ENCODE measurements at places on chromosomes 16 and 17.

DNA sequence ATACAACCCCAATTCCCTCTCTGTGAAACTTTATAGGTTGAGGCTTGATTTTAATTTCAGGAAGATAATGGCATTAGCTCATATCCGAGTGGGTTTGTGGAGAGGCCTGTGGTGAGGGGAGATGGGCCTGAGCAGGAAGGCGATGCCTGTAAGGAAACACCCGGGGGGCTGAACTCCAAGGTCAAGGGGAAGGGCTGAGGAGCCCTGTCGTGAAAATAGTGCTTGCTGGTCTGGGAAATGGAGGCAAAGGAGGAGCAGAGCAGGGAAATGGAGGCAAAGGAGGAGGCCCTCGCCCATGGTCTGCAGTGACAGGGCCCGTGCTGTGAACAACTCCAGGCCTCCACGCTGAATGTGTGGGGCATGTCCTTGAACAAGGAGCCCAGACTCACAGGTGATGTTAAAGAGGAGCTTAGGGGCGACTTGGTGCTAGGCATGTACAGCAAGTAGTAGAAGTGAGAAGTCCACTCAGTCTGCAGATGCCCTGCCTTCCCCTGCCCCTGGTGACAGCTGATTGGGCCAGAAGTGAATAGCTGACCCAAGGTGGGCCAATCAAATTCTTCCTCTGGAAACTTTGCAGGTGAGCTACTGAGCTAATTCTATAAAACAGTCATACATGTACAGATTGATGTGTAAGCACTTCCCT is 38.1 kb downstream of the MRPS23 start:
- DNase-seq = no peak

DNA sequence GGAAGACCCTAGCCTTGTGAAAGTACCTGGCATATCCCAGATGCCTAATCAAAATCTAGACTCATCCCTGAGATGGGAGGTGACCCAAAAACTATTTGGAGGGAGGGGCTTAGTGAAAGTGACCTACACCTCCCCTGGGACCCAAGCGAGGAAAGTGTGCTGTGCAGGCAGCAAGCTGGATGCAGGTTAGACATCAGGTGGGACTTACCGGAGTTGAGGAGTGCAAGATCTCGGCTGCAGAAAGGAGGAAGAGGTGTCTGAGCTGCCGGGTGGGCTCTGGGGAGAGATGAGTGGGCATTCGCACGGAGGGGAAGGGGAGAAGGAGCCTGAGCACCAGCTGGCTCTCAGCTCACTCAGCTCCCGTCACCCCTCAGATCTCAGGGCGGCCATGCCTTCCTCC is 10.3 kb upstream of the SBK1 start:
- no peak for DNase-seq

DNA sequence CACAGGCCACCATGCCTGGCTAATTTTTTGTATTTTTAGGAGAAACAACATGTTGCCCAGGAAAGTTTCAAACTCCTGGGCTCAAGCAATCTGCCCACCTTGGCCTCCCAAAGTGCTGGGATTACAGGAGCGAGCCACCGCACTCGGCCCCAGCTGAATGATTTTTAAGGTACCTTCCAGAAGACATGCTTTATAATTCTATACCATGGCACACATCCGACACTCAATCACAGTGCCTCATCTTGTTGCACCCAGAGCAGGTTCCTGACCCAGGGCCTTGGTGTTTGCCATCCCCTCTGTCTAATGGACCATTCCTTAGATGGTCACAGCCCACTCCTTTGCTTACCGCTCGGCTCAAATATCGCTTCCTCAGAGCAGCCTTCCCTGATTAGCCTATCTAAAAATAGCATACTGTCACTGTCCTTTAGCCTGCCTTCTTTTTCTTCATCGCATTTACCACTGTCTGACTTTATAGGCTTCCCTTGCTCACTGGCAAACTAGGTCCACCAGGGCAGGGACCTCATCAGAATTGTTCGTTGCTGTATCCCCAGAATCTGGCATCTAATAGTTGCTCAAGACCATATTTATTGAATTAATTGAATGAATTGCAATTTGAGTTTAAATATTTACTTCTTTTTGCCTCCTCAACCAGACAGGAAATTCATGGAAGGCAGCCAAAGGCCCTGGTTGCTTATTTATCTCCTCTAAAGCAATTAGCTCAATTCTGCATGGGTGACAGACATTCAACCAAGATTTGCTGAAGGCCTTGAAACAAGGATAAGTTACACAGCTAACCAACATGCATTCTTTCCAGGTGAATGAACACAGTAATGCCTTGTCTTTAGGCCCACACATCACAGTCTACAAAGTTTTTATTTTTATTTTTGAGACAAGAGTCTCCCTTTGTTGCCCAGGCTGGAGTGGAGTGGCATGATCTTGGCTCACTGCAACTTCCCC is 6.3 kb upstream of the TENT4B start:
- no peak for DNase-seq

DNA sequence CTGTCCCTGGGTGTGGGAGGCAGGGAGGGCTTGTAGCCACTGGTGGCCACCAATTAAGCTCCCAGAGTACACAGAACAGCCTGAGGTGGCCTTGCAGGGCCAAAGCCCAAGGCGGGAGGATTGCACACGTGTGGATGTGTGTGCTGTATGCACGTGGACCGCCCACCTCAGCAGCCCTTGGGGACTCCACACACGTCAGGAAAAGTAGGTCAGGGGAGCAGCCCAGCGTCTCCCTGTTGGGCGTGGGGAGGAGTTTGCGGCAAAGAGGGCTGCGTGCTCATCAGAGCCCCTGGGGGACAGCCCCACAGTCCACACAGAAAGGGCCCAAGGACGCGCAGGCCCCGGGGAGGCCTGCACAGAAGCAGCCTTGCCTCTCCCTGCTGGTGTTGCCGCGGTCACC is 19.6 kb downstream of the SBK1 start:
- no peak for DNase-seq

GRCh38 chr17:10516065-10516464 is 2.3 kb downstream of the MYH1 start:
- DNase-seq = no peak

- no peak for DNase-seq
Measured at GRCh38 chr17:80789356-80789902, 202.2 kb upstream of the CHMP6 start.

DNA sequence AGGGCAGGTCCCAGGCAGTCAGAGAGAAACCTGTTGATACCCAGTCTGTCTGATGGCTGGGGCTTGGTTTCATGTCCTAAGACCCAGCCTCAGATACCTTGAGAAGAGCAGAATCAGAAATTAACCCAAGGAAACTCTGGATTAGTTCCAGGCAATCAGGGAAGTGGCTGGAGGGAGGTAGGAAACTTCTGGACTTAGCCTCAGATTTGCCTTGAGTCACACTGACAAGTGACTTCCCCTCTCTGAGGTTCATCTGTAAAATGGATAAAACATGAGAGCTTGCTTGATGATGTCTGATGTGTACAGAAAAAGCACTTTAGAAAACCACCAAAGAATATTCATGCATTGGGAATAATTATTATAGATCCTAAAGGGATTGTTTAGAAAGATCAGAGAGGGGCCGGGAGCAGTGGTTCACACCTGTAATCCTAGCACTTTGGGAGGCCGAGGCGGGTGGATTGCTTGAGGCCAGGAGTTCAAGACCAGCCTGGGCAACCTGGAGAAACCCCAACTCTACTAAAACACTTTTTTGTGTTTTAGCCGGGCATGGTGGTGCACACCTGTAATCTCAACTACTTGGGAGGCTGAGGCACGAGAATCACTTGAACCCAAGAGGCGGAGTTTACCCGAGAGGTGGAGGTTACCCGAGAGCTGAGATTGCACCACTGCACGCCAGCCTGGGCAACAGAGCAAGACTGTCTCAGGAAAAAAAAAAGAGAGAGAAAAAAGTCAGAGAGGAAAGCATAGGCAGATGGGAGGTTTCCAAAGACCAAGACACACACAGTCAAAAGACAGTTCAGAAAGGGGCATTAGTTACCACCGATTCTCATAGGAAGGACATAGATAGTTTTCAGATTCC is 3.8 kb downstream of the CIITA start:
- DNase-seq = no peak

GRCh38 chr16:68000450-68000849 is 1.2 kb upstream of the DPEP2 start:
- DNase-seq = no peak

DNA sequence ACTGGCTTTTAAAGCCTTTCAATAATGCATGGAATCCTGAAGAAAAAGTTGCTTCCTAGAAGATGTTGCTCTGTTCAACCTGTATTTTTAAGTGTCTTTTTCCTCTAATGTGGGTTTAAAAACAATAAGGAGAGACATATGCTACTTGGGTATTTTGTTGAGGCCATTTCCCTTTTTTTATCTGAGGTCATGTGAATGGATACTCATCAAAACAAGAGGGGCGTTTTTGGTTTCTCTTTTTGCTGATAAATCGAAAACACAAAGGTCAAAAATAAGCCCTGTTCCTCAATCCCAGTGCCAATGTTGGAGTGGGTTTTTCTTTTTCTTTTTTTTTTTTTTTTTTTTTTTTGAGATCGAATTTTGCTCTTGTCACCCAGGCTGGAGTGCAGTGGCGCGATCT is 468.0 kb upstream of the RBFOX1 start:
- DNase-seq = no peak

- no peak for DNase-seq
Measured at GRCh38 chr17:33109336-33110072, 117.9 kb downstream of the SPACA3 start.

GRCh38 chr16:17173281-17173680 is 297.5 kb downstream of the XYLT1 start:
- no peak for DNase-seq

GRCh38 chr17:18089613-18090012 is 1.9 kb downstream of the DRG2 start:
- no peak for DNase-seq

DNA sequence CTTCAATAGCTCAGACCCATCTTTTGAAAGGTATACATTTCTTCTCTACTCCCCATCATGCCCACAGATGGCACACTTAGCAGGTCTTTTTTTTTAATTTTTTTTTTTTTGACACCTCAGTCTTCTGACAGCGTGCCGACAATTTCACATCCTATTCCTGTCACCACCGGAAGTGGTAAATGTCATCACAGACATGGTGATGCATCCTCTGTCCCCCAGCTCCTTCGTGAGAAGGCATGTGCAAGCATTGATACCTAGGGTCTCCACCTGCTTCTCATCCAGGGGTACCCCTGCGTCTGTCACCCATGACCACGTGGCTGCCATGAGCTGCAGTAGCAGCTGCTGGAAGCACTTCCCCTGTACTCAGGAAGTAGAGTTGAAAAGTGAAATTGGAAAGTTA is 35.6 kb downstream of the ELAC2 start:
- peak; percentile 21 for DNase-seq

DNA sequence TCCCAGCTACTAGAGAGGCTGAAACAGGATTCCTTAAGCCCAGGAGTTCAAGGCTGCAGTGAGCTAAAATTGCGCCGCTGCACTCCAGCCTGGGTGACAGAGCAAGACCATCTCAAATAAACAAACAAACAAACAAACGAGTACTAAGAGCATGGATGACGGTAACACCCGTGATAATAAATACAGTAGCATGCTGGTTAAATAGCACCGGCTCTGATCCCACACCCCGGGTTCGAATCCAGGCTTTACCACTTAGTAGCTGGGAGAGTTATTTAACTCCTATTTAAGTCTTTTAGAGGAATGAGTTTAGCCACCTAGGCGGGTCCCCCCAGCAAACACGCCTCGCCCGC is 301 bp upstream of the METTL22 start:
- DNase-seq = no peak

DNA sequence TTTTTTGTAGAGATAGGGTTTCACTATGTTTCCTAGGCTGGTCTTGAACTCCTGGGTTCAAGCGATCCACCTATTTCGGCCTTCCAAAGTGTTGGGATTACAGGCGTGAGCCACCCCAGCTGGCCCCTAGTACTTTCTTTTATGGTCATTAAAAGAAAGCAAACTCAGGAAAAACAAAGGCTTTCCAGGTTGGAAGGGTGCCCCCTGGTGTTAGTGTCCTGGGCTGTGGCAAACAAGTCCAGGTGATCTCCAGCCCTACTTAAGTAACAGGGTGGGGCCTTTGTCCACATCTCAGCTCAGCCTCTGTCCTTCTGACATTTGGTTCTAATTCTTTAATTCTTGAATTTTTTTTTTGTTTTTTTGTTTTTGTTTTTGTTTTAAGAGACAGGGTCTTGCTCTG is 6.9 kb downstream of the IGFBP4 start:
- peak; percentile 24 for DNase-seq

DNA sequence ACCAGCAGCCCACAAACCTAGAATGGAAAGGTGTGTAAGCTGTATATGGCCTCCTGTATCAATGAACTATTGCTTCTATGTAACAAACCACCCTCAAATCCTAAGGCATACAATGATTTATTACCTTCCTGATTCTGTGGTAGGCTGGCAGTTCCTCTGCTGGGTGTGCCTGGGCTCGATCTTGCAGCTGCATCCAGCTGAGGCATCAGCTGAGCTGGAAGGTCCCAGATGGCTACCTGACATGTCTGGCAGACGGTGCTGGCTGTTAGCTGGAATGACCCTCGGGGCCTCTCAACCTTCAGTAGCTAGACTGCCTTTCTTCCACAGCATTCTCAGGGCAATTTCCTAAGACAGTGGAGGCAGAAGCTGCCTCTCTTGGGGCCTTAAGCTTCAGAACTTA is 152.7 kb downstream of the RAB11FIP4 start:
- DNase-seq = no peak

- peak; percentile 61 for DNase-seq
Measured at GRCh38 chr17:47720754-47721533, 12.1 kb upstream of the TBX21 start.

DNA sequence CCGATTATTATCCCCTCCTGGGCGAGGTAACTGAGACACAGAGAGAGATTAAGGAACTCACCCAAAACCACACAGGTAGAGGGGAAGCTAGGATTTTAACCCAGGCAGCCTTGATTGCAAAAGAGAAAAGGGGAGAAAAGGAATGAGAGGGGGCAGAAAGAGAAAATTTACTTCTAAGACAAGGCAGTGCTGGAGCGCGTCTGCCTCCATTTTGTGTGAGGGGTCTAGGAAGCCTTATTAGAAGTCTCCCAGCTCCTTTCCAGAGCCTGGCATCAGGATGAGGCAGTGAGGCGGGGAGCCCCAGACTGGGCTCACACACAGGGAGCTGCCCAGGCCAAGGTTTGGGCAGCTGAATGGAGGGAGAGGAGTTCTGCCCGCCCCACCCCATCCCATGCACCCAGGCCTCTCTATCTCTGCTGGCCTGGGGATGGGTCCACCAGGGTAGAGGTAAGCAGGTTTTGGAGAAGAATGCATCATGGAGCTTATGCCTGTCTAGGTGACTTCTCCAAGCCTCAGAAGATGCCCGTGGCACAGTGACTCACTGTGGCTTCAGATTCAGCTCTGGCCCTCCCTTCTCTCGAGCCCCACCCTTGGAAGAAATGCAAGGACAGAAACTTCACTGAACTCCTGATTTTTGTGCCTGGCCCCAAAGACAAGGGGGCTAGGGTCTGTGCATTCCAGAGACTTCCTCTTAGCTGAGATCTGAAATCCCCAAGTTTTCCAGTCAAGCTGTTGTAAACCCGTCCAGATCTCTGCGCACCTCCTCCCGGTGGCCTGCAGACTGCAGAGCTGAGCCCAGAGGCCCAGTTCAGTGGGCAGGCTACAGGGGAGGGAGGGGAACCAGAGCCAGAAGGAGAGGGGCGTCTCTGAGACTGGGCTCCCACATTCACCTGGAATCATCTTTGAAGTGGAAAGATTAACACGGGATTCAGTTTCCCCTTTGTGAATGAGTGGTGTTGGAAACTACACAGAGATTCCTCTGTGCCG is 95.1 kb upstream of the CDH5 start:
- no peak for DNase-seq

- no peak for DNase-seq
Measured at GRCh38 chr16:2790631-2791030, 3.3 kb upstream of the PRSS33 start.

Measured in CD4-positive, alpha-beta T cell (primary cell).